ENCODE measurements at places on chromosomes 1 and 21.

GRCh38 chr1:27042670-27043069, 30.0 kb upstream of the TENT5B start:
- no peak overlapping the region for H3K4me3 ChIP-seq
- no peak overlapping the region for H3K27ac ChIP-seq
- no peaks in the 10 kb centered on the region for H3K27me3 ChIP-seq
- H3K36me3 ChIP-seq = no peaks in the 10 kb centered on the region
- DNase-seq = no peak

- peak overlapping the region; percentile 80 for H3K27ac ChIP-seq
- H3K4me3 ChIP-seq = peak overlapping the region; percentile 39
- H3K4me1 ChIP-seq = peaks cover 25% of the 10 kb centered on the region
Observed at GRCh38 chr21:41369920-41370839, 8.4 kb downstream of the MX2 start.

DNA sequence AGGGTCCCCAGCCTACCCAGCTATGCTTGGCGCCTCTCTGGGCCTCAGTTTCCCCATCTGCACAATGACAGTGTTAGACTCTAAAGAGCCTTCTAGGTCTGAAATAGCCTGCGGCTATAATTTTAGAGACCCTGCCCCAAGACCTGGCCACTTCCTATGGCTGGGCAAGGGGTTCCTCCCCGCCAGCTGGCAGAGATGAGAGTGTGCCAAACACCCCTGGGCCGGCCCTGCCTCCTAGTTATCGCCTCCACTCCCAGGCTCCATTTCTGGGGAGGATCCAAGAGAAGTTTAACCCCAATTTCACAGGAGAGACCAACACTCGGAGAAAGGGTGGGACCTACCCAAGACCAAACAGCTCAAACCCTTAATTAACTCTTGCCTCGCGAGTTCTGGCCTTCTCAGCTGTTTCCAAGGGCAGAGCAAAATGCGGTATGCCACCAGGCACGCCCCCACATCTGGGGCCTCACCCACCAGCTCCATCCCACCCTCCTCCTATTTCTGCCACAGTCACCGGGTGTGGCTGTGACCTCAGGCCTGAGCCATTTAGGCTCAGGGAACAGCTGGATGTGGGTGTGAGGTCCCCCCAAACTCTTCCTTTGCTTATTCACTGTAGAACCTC, 35.7 kb downstream of the TTC39A start:
- no peak for DNase-seq
- H3K27ac ChIP-seq = no peak overlapping the region
- H3K27me3 ChIP-seq = no peaks in the 10 kb centered on the region

DNA sequence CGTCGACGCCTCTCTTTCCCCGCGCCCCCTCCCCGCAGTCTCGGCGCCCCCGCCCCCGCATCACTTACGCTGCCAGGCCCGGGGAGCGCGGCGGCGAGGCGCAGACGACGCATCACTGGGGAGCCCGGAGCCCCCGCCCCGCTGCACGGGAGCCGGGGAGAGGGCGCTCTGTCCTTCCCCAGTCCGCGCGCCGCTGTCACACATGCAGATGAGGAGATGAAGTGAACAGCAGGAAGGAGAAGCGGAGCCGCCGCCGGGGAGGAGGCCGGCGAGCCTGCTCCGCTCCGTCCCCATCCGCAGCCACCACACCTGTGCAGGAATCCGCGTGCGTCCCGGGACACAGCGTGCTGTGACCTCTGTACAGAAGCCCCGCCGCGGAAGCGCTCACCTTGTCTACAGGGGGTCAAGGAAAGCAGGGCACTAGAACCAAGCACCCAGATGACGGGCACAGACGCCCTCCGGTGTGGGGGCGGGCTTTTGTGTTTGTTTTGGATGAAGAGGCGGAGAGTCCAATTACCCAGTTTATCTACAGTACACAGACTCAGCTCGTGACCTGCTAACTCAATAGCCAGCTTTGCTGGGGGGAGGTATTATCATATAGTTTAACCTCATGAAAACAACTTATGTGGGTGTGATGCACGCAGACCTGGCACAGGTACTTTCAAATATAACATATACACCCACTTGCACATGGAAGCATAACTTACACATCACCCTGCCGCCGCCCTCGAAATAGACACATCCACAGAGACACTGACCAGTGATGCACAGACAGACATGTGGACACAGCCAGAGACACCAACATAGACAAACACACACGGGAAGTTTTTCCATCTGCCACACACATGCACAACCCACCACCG, 12.4 kb downstream of the KLHDC8A start:
- H3K4me1 ChIP-seq = peaks cover 16% of the 10 kb centered on the region
- peak overlapping the region; percentile 35 for H3K4me3 ChIP-seq
